ENCODE measurements at places on chromosomes 7 and 10.

- DNase-seq = no peak
These were observed 51.3 kb downstream of the TMEM270 start for GRCh38 chr7:73912223-73912622.

- no peak for DNase-seq
These were observed 12.9 kb upstream of the SORBS1 start for GRCh38 chr10:95573964-95574604.

- no peak for DNase-seq
These were observed 5.5 kb downstream of the CNNM2 start for GRCh38 chr10:102923601-102924000.

DNA sequence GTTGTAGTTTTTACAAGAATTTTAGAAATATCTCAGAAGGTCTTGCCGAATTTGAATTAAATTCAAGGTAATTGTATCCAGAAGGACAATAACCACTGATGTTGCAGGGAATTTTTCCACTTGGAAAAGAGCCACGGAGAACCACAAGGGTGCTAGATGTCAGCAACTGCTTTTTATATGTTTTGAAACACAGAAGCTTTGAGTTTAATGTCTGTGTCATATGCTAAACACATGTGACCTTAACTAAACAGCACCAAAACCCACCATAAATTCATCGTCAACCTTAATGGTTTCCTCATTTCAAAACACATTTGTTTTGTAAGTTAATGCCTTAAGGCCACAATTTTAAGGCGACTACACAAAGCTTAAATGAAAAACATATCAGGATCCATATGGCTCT lies 106.9 kb downstream of the COL28A1 start:
- no peak for DNase-seq

DNA sequence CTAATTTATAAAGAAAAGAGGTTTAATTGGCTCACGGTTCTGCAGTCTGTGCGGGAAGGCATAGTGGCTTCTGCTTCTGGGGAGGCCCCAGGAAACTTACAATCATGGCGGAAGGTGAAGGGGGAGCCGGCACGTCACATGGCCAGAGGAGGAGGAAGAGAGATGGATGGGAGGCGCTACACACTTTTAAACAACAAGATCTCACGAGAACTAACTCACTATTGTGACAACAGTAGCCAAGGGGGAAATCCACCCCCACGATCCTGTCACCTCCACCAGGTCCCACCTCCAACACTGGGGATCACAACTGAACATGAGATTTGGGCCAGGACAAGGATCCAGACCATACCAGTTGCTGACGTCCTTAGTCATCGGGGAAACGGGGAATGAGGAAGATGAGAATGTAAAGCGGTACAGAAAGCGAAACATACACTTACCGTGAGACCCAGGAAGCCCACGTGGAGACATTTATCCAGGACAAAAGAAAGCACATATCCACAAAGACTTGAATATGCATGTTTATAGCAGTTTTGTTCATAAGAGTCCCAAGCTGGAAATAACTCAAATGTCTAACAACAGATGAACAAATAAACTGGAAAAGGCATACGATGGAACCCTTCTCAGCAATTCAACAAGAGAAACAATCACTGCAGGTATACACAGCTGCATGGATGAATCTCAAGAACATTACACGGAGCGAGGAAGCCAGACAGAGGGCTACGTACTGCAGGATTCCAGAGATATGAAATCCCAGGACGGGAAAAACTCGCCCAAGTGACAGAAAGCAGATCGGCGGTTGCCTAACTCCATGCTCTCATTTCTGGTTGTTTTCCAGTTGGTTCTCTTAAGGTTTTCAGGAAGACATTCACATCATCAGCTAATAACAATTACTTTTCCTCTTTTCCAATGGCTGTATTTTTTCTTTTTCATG lies 26.2 kb upstream of the INPP5A start:
- no peak for DNase-seq

DNA sequence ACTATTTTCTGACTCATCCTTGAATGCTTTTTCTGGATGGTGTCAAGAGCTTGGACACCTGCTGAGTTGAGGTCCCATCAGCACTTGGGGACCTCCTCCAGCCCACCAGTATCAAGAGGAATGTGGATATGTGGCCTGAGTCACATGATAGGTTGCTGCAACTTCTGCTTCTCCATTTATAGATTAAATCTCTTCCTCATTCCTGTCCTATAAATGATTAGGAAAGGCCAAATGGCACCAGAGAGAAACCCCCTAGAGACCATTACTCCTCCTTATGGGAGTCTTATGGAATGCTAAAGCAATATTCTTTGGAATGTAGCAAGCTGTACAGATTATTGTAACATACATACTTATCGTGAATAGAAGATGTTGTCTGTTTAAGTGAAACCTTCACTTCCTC lies 85.6 kb downstream of the NEUROD6 start:
- no peak for DNase-seq

GRCh38 chr7:100678291-100678984 lies 4.9 kb downstream of the GNB2 start:
- DNase-seq = no peak

GRCh38 chr10:36023939-36024338 lies 381.8 kb upstream of the FZD8 start:
- no peak for DNase-seq

- no peak for DNase-seq
These were observed 642.0 kb upstream of the PFKP start for GRCh38 chr10:2425320-2425719.

DNA sequence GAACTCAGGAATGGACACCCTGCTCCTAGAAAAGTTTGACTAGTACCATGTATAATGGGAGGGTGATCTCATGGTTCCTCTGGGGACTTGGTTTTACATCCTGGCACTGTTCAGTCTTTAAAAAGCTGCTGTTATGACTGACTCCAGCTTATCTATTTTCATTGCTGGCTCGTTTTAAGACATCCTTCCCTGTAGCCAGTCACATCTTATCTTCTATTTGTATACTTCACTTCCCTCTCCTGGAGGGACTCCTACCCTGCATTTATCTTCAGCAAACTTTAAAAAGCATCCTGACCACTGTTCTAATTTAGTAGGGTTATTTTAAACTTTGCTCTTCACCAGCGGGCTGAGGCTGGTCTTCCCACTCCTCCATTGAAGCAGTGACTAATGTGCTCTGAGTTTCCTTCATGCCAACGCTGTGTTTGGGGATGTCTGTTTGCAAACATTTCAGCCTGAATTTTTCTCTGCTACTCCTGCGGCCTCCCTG lies 72.9 kb upstream of the ARMC3 start:
- no peak for DNase-seq

- DNase-seq = no peak
These were observed 251.2 kb upstream of the MDFIC start for GRCh38 chr7:114670676-114671075.

GRCh38 chr7:121084748-121085336 lies 96.3 kb downstream of the CPED1 start:
- no peak for DNase-seq

DNA sequence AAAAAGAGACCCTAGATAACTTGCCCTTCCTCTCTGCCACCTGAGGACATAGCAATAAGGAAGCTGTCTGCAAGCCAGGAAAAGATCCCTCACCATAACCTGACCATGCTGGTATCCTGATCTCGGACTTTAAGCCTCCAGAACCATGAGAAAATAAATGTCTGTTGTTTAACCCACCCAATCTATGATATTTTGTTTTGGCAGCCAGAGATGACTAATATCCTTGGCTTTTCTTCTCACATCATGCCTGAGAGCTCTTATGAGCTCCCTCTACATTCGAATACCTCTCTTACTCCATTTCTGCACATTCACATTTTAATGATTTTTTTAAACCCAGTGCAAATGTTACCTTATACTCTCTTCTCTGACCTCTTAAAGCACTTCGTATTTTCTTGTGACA lies 214.0 kb upstream of the CHRM2 start:
- no peak for DNase-seq

DNA sequence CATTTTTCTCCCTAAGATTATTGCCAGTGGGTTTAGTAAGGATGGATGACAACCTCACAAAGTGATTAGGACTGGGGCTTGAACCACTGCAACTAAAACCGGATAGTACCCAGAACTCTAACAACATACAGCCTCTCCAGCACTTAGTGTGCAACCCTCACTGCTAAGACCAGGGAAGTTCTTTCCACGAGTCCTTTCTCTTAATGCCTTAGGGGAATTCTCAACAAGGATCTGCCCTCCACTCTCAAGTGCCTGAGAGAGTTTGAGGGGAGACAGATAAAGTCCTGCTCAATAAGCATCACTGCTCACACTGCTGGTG lies 104.6 kb downstream of the NRP1 start:
- DNase-seq = no peak

- DNase-seq = no peak
These were observed 455.7 kb upstream of the GALNT17 start for GRCh38 chr7:70676243-70676642.

DNA sequence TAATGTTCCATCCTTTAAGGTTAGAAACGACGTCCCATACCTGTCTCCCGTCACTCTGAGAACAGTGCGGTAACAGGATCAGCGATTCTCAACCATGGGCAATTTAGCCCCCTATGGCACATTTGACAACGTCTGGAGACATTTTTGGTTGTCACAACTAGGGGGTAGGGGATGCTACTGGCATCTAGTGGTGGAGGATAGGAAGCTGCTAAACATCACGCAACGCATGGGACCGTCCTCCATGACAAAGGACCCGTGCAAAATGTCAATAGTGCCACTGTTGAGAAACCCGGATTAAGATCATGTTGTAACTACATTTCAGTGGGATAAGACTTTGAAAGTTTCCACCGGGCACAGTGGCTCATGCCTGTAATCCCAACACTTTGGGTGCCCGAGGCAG lies 5.0 kb upstream of the PAXIP1 start:
- DNase-seq = no peak

- no peak for DNase-seq
These were observed 2.1 kb downstream of the RET start for GRCh38 chr10:43078986-43079273.

DNA sequence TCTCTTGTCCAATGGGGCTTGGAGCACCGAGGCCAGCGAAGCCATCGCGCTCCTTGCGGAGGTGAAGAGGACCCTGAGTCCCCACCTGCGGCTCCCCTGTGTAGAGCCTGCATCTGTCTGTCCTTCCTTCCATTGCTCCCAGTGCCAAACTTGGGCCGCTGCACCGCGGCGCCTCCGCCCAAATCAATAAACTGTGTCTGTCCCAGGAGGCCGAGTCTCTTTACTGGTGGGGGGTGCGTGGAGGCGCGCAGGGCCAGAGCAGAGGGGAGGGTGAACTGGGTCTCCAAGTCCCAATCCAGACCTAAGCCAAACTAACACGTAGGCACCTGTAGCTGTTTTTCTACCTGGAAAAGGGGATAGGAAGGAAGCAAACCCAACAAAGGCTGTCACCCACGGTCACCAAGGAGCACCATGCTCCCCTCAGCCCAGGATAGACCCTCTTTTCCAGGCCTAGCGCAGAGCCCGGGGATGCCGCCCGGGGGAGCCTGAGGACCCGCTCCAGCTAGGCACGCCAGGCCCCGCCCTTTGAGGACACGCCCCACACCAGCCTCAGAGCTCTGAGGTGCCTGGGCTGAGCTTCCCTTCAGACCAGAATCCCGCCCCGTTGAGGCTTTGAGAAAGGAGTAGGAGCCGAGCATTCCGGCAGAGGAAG lies 1.2 kb upstream of the CHAT start:
- DNase-seq = no peak

DNA sequence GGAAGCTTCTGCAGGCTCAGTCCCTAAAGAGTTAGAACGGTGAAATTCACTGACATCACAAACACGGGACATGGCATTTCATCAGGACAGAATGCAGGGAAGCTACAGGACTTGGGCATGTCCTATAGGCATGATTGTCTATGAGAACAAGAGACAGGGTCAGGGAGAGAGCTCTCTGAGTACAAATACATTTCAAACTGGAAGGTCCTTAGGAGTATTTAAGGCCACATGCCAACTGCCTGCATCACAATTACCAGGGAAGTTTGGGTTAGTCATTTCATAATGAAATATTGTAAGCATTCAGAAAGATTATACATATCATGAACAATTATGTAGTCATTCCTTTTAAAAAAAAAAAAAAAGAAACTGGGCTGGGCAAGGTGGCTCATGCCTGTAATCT lies 71.3 kb downstream of the CREB3L2 start:
- no peak for DNase-seq

- DNase-seq = no peak
These were observed 81.6 kb downstream of the CHN2 start for GRCh38 chr7:29276199-29276598.

GRCh38 chr7:128112781-128113221 lies 81.6 kb upstream of the LRRC4 start:
- DNase-seq = no peak

GRCh38 chr7:24434972-24435371 lies 138.3 kb upstream of the PALS2 start:
- no peak for DNase-seq

GRCh38 chr10:132131581-132132420 lies 54.9 kb upstream of the DPYSL4 start:
- no peak for DNase-seq

- no peak for DNase-seq
These were observed 177.4 kb upstream of the NPVF start for GRCh38 chr7:25405736-25406135.

- no peak for DNase-seq
These were observed 76.4 kb downstream of the MAP3K8 start for GRCh38 chr10:30510184-30510931.

DNA sequence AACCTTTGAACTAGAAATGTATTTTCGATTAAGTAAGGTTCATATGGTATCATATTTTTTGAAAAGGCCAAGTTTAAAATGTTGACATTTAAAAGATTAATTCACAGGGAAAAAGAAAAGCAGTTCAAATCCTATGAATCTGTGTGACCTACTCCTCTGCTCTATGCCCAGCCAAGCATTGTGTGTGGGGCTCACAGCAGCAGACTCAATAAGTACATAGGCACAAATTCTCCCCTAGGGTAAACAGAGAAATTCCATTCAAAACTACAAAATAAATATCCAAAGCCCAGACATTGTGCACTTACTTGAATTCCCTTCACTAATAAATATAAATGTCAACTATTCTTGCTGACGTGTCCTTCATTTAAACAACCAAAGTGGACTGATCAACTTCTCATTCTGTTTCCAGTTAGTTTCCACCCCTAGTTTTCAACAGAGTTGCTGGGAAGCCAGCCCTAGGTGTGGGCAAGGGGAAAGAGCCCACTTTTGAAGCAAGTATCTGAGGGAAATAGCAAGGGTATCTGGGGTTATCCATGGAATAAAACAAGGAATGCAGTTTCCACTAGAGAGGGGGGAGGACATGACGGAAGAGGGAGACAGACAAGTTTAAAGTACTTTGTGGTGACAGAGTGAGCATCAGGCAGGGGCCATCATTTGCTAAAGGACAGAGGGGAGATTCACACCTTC lies 533.3 kb downstream of the SORCS1 start:
- DNase-seq = no peak

- DNase-seq = no peak
These were observed 88.0 kb upstream of the INSIG1 start for GRCh38 chr7:155209478-155210319.
